Heart left ventricle (tissue), 16 donors: ENCODE measurements at places on chromosomes 4 and X. TPM values are rescaled to one million over a fixed set of nuclear protein-coding genes. Genes with fewer than 3 reads are reported as not detected.

GRCh38 chrX:39445336-39445735 is 644.1 kb downstream of the MID1IP1 start:
- H3K36me3 ChIP-seq, result no peaks in the 10 kb centered on the region
- no peak for DNase-seq
- H3K27me3 ChIP-seq, result no peaks in the 10 kb centered on the region
- no peak overlapping the region for H3K27ac ChIP-seq
- no peaks in the 10 kb centered on the region for H3K4me1 ChIP-seq

GRCh38 chrX:41234962-41235361 is 99.0 kb upstream of the DDX3X start:
- peaks cover 19% of the 10 kb centered on the region for H3K4me1 ChIP-seq
- no peak overlapping the region for H3K27ac ChIP-seq
- peaks cover 44% of the 10 kb centered on the region for H3K36me3 ChIP-seq
- no peaks in the 10 kb centered on the region for H3K27me3 ChIP-seq

DNA sequence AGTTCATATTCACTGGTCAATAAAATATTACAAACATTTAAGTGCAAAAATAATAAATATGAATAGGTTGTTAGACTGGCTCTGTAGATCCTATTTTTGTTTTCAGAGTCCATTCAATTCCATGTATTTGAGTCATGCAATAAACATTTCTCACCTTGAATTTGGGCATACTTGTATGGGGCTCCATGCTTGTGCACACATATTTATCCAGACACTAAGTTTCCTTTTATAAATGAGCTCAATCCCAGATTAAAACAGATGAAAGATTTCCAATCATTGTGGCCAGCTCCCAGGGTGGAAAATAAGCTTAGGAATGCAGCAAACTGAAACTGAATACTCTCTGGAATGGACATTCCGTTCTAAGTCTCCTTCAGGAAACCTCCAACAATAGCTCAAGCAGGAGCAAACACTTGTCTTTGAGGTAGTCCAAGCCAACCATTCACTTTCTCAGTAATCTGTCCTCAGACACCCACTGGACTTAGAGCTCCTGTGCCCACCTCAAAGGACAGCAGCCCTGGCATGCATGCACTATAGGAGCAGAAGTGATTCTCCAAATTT is 16.4 kb downstream of the DMD start:
- DNase-seq, result no peak
- H3K27me3 ChIP-seq, result no peaks in the 10 kb centered on the region
- H3K4me3 ChIP-seq, result no peak overlapping the region
- H3K36me3 ChIP-seq, result no peaks in the 10 kb centered on the region
- H3K4me1 ChIP-seq, result no peaks in the 10 kb centered on the region
- no peak overlapping the region for H3K27ac ChIP-seq

- H3K4me3 ChIP-seq, result no peak overlapping the region
- DNase-seq, result no peak
- H3K27ac ChIP-seq, result no peak overlapping the region
- H3K36me3 ChIP-seq, result no peaks in the 10 kb centered on the region
- H3K4me1 ChIP-seq, result no peaks in the 10 kb centered on the region
Observed at GRCh38 chr4:17912011-17912410, 101.2 kb downstream of the NCAPG start.

Gene DUSP21
- not detected for total RNA-seq

DNA sequence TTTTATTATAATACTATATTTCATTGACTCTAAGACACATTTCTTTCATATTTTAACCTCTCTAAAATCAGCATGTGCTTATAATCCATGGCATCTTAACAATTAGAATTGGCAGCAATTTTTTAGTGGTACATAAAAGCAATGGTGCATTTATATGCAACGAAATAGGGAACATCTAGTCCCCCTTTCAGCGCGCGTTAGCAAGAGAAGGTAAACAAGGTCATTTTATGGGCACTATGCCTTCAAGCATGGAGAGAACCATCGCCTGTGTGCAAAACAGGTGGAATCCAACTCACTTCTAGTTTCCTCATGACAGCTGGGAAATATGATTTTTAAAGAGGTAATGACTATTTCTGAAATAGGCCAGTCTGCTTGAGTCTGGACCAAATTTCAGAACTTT is 6.4 kb downstream of the ADH5 start:
- peaks cover 30% of the 10 kb centered on the region for H3K4me1 ChIP-seq
- H3K4me3 ChIP-seq, result no peak overlapping the region
- H3K27ac ChIP-seq, result peak overlapping the region; percentile 6
- H3K36me3 ChIP-seq, result peaks cover 87% of the 10 kb centered on the region
- no peaks in the 10 kb centered on the region for H3K27me3 ChIP-seq

- peaks cover 59% of the 10 kb centered on the region for H3K36me3 ChIP-seq
- H3K4me1 ChIP-seq, result no peaks in the 10 kb centered on the region
- H3K27me3 ChIP-seq, result no peaks in the 10 kb centered on the region
- no peak for DNase-seq
Observed at GRCh38 chr4:56444719-56445118, 8.7 kb downstream of the PAICS start.

DNA sequence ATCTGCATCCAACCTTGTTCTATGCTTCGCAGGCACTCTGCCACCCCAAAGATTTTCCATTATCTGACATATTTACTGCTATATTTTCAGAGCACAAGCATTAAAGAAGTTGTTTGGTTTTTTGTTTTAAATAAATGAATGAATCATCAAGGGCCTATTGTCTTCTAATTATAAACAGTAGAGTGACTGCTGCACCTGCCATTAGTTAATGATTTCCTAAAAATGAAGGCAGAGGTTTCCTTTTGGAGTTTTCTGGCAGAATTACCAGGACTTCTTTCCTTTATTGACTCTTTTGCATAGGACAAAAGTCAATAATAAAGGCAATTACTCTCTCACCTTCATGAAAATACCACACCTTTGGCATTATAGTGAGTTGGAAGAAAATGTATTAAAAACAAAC is 238.1 kb downstream of the INPP4B start:
- no peak for DNase-seq
- no peaks in the 10 kb centered on the region for H3K36me3 ChIP-seq
- H3K27me3 ChIP-seq, result no peaks in the 10 kb centered on the region
- no peaks in the 10 kb centered on the region for H3K4me1 ChIP-seq
- no peak overlapping the region for H3K4me3 ChIP-seq
- no peak overlapping the region for H3K27ac ChIP-seq

Gene SSX3
- not detected for total RNA-seq
